ENCODE measurements at places on chromosomes 2 and 18.

DNA sequence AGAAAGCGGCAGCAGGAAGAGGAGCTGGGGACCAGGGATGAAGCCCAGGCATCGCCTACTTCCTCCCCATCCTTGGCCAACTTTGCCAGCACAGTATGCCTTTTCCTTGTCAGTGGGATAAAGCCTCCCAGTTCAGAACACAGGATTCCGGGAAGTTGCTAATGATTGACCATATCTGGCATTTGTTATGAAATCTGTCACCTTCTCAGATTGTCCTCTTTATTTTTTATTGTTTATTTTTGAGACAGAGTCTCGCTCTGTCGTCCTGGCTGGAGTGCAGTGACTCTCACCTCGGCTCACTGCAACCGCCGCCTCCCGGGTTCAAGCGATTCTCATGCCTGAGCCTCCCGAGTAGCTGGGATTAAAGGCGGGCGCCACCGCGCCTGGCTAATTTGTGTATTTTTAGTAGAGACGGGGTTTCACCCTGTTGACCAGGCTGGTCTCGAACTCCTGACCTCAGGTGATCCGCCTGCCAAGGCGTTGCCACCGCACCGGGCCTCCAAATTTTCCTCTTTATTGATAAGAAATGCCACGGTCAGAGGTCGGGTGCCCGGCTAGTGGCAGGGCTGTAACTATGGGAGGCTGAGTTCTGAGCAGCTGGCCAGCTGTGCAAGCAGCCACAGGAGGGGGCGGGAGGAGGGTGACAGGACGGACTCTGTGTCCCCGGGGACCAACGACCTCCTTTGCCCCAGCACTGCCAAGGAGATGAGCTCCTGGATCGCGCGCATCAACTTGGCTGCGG is 24.4 kb downstream of the PSD4 start:
- no peak for DNase-seq

DNA sequence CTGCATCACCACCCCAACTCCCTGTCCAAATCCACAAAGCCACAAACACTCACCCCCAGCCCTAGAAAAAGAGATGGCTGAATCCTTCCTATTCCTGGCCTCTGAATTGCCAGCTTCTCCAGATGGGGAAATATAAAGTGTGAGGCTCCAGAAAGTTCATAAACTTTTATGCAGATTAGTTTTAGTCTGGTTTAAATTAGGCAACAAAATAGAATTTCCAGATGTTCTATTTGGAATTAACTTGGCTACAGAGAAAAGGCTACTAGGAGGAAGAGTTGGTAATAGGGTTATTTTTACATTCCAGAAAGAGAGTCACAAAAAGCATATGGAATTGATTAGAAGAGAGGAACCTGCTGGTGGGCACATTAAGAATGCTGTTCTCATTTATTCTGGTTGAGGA is 56.0 kb downstream of the EN1 start:
- DNase-seq = no peak

DNA sequence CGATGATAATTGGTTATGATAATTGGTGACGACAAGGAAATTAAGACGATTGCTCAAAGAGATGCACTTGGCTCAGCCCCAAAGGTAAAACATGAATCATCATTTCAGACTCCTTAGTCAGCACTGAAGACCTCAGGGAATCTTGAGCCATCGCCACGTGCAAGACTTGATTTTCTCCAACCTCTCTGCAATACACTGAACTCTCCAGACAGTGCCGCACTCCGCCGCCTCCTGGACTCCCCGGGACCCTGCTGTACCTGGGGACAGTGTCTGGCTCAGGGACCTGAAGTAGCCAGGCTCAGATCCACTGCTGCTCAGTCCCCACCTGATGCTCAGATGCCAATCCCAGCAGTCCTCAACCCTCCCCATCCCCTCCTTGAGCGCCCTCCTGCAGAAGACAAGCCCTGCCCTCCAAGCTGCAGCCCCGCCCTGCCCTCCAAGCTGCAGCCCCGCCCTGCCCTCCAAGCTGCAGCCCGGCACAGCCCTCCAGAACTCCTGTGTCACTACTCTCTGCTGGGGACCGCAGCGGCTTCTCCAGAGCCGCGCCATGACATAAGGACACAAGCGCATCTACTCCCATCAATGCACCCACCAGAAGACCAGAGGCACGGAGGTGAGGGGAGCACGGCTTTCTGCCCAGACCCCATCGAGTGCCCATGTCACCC is 1.1 kb downstream of the TMEM18 start:
- peak; percentile 10 for DNase-seq

DNA sequence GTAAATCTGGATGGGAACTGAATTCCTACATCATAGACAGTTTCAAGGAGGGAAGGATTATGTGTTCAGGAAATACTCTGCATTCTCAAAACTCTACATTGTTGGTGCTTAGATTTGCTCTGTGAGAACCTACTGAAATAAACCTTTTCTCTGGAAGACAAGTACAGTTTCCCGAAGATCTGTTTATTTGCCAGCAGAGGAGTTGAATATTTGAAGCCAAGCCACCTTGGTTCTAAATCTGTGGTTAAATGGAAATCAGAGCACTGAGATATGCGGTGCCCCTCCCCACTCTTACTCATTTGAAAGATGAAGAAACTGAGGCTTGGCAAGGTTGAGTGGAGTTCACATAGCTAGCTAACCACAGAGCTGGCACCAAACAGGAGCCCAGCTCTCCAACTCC is 146.3 kb upstream of the CTAGE1 start:
- no peak for DNase-seq

- no peak for DNase-seq
These were observed 30.7 kb upstream of the GPAT2 start for GRCh38 chr2:96065381-96065930.

DNA sequence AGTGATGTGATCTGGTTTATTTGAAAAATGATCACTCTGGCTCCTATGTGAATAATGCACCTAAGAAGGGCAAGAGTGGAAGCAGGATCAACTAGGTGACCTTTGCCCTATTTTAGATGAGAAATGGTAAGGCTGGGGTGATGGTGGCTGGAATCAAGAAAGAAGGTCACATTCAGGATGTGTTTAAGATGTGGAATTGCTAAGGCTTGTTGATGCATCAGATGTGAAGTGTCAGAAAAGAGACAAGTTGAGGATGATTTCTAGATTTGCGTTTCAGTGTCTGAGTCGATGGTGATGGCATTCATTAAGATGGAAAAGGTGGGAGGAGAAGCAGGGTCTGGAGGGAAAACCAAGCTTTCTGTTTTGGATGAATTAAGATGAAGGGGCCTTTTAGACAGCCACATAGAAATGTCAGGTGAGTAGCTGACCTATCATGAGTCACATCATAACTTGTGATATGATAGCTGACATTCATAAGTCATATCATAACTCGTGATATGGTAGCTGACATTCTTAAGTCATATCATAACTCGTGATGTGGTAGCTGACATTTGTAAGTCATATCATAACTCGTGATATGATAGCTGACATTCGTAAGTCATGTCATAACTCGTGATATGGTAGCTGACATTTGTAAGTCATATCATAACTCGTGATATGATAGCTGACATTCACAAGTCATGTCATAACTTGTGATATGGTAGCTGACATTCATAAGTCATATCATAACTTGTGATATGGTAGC is 101.2 kb upstream of the SEC11C start:
- no peak for DNase-seq

GRCh38 chr2:156580501-156580900 is 144.3 kb downstream of the GPD2 start:
- no peak for DNase-seq

GRCh38 chr2:62604336-62604735 is 98.3 kb upstream of the TMEM17 start:
- DNase-seq = no peak

DNA sequence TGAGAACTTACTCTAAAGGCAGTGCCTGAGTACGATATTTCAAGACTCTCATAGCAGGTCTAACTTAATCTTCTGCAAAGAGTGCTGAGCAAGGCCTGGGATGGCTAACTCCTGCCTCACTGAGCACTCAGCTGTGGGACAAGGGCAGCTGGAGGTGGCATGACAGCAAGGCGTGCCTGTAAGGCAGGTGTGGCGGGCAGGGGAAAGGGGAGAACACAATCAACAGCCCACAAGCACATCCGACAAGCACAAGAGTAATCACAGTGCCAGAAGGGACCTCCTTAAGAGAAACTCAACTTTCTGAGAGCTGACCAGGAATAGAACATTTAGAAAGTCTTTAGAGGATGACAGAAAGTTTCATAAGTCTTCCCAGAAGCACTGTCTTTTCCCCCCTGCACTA is 42.0 kb downstream of the GPR45 start:
- no peak for DNase-seq

GRCh38 chr2:226600802-226601201 is 198.8 kb downstream of the IRS1 start:
- no peak for DNase-seq

- DNase-seq = no peak
These were observed 138.4 kb upstream of the ALPP start for GRCh38 chr2:232239951-232240681.

DNA sequence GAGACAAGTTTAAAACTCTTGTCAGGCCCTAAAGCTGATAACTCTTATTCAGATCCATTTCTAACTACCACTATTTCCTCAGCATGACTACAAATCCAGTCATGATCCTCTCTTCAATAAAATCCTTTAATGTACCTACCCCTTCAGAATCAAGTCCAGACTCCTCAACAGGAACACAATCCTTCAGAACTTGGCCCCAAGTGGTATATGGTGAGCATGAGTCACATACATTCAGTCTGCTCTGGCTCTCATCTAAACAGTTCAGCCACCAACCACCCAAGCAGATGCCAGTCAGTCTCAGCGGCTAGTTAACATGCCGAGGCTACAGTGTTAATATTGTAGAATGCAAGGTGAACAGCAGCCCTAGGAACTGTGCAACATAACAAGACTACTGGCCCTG is 9.7 kb downstream of the LMAN2L start:
- DNase-seq = no peak

- no peak for DNase-seq
These were observed 127.4 kb downstream of the GBX2 start for GRCh38 chr2:236040600-236041328.

DNA sequence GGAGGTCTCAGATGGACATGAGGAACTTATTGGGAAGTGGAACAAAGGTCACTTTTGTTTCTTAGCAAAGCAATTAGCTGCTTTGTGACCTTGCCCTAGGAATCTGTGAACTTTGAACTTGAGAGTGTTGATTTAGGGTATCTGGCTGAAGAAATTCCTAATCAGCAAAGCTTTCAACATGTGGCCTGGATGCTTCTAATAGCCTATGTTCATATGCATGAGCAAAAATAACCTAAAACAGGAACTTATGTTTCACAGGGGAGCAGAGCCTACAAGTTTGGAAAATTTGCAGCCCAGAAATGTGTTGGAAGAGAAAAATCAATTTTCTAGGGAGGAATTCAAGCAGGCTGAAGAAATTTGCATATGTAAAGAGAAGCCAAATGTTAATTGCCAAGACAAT is 405.8 kb upstream of the SALL3 start:
- no peak for DNase-seq

- DNase-seq = no peak
These were observed 22.7 kb downstream of the HK2 start for GRCh38 chr2:74856599-74856998.

- DNase-seq = no peak
These were observed 32.8 kb upstream of the CHN1 start for GRCh38 chr2:175037941-175038340.

GRCh38 chr2:14344355-14344754 is 288.2 kb upstream of the LRATD1 start:
- no peak for DNase-seq

- no peak for DNase-seq
These were observed 27.2 kb upstream of the FBLN7 start for GRCh38 chr2:112110966-112111365.

DNA sequence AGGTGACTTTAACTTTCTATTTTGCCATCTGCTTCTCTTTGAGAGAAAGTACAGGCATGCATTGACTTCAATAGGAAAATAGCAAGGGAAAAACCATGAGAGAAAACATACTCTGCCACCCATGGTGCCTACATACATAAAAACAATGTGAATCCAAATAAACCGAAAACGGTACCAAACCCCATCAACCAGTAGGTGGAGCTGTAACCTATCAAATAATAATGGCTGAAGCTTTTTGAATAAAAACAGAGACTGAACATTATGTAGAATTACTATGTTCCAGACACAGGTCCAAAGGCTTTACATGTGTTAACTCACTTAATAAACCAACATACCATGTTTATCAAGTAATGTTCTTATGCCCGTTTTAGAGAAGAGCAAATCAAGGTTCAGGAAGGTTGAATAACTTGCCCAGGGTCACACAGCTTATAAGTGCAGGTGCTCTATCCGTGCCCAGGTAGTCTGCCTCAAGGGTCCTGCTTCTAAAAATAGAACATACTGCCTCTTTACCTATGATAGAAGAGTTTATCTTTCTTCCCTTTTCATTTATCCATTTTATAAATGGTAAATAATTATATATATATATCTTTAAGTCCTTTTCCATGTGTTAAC is 293.9 kb upstream of the SYT4 start:
- no peak for DNase-seq

DNA sequence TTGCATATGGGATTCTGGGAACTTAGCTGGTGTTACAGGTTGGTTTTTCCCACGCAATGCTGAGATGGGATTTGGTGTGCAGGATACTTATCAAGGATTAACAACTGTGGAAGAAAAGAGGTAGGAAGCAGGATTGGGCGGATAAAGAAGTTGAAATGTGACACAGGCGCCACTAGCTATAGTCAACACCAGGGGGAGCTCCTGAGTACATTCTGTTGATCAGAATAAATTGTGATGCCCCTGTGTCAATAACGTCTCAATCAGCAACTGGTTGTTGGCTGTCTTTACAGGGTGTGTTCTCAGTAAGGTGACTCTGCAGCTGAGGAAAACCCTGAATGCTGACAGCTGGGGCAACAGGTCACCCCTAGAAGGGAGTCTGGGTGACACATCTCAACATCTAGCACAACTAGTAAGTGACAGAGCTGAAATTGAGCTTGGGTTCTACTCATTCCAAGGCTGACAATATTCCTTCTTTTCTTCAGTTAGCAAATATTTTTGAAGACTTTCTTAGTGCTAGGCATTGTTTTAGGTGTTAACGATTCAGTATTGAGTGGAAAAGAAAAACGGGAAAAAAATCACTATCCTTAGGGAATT is 143.0 kb downstream of the ARL6IP6 start:
- no peak for DNase-seq

GRCh38 chr18:48573632-48574283 is 34.9 kb downstream of the CTIF start:
- no peak for DNase-seq

GRCh38 chr2:46073540-46074046 is 223.6 kb upstream of the EPAS1 start:
- no peak for DNase-seq

- DNase-seq = no peak
These were observed 107.8 kb upstream of the REV1 start for GRCh38 chr2:99597616-99598015.

GRCh38 chr2:88857951-88858411 is 166.5 kb downstream of the RPIA start:
- no peak for DNase-seq

- no peak for DNase-seq
These were observed 911.8 kb downstream of the CPS1 start for GRCh38 chr2:211468217-211468616.

DNA sequence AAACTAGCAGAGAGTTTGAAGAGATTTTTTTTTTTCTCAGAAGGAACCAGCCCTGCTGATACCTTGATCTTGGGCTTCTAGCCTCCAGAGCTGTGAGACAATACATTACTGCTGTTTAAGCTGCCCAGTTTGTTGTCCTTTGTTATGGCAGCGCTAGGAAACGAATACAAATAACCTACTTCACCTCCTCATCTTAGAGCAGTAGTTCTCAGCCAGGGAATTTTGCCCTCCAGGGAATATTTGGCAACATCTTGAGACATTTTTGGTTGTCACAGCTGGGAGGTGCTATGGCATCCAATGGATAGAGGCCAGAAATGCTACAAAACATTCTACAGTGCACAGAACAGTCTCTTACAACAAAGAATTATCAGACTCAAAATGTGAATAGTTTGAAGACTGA is 43.9 kb upstream of the BCL11A start:
- no peak for DNase-seq
